ENCODE measurements at places on chromosomes 7 and 10. TPM values are rescaled to one million over a fixed set of nuclear protein-coding genes. Genes with fewer than 3 reads are reported as not detected.

The CD36 gene
- 6.6 TPM for total RNA-seq

The BUB3 gene
- 68.4 TPM for total RNA-seq

The NUDT13 gene
- 0.25 TPM for total RNA-seq

The STEAP2 gene
- 2.0 TPM for total RNA-seq
